ENCODE measurements at places on chromosomes 13 and 19.

GRCh38 chr13:20776751-20777150 is 3.0 kb upstream of the EEF1AKMT1 start:
- no peak for DNase-seq

DNA sequence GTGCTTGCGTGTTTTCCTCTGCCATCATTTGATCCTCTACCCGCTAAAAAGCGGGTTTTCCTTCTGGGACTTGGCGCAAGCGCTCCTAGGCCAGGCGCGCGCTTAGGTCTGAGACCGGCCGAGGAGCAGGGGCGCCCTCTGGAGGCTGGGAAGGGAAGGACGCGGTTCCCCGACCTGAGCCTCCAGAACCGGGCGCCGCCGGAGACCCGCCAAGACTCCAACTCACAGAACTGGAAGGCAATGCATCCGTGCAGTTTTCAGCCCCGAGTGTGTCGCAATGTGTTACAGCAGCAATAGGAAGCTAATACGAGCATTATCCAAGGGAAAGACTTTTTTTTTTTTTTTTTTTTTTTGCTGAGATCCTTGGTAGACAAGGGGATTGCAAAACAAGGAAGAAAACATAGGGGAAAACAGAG is 190.9 kb downstream of the COL4A1 start:
- no peak for DNase-seq

DNA sequence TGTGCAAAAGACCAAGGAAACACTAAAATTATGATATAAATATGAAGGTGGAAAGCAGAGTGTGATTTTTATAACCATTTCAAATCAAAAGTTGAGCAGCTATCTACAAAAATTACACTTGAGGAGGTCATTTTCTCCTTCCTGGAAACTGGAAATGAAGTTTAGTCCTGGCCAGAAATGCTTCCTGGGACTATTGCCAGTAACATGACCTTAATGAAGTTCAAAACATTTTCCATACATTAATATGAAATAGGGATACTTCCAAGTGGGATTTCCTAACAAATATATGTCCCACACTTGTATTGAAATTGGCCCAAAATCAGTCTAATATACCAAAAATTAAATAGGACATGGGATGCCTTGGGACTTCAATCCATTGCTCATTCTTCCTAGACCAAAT is 1556.8 kb upstream of the MIR17HG start:
- no peak for DNase-seq

- DNase-seq, result no peak
Observed at GRCh38 chr13:112722433-112723263, 32.8 kb downstream of the ATP11A start.

DNA sequence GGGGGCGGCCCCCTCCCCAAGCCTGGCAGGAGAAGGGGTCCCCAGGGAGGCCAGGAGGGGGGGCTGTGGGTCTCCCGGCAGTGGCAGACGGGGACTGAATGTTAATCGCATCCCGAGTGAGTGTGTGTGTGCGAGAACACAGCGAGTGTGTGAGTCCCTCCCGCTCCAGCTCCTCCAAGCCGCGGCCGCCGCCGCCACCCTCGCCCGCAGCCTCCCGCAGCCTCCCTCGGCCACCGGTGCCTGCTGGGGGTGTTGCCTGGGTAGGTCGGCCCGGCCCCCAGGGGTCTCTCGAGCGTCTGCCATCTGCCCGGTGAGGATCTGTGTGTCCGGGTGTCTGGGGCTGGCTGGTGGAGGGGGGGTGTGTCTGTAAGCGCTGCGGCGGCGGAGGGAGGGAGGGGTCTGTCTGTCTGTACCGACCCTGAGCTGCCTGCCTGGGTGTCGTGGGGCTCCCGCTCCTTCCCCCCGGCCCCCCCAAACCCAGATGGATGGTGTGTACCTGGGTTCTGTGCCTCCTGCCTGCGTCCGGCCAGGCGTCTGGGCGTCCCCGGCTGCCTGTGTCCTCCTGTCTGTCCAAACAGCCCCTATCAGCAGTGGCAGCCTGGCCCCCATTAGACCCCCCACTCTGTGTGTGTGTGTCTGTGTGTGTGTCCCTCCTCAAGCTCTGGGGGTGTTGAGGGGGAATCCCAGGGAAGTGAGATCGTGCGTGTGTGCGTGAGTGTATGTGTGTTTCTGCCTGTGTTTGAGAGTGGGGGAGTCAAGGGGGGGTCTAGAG is at the start of gene GRIN2D:
GRIN2D (plus strand) TSS at position 110 of the 772 bp plus-strand sequence. CDS start 4,725 bp downstream, outside the sequence.
- DNase-seq, result no peak

DNA sequence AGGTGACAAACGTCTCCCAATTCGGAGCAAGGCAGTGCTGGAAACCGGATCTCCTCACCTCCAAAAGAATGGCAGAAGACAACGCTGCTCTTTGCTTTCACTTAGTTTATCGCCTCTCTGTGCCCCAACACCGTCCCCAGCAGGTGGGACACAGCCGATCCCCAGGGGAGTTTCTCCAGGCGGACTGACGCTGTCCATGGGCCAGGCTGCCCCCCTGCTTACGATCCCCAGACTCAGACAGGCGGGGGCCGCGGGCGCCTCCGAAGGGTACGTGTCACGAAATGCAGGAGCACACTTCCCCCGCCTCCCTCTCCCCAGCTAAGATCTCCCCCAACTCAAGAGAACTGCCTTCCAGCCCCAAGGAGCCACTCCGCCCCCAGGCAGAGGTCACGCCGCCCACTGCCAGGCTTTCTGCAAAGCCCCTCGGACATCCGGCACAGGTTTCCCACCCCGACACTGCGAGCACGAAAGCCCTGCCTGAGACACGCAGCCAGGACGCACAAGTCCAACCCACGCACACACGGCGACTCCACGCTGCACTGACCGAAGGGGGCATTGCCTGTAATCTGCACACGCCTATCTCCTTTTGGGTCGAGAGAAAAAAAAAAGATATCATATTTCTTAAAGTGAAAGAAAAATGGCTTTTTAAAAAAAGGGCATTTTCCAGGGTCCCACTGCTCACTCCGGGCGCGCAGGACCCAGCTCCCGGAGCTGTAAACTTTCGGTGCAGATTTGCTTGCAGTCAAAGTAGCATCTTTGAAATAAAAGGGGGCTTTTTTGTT is 2.0 kb downstream of the SPRY2 start:
- DNase-seq, result no peak

DNA sequence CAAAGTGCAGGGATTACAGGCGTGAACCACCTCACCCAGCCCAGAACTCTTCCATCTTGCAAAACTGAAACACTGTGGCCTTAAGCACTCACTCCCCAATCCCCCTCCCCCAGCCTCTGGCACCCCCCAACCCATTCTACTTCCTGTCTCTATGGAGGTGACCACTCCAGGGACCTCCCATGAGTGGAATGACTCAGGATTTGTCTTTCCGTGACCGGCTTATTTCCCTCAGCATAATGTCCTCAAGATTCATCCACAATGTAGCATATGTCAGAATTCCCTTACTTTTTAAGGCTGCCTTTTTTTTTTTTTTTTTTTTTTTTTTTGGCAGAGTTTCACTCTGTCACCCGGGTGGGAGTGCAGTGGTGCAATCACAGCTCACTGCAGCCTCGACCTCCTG is 3.6 kb upstream of the F2RL3 start:
- DNase-seq, result no peak

DNA sequence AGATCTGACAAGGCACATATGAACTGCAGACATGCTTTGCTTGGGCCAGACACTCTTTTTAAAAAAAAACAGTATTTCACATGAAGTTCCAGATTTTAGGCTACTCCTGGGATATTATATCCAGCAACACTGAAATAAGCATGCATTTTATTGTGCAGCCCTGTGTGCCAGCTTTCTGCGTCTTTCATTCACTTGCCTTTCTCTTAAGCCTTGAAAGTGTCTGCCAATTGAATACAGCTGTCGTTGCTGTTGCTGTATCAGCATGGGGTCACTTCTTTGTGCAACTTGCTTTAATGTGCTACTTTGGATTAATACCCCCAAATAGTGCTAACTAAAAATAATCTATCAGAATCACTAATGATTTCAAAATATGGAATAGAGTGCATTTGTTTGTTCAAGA is 657.8 kb downstream of the SLITRK6 start:
- DNase-seq, result no peak

DNA sequence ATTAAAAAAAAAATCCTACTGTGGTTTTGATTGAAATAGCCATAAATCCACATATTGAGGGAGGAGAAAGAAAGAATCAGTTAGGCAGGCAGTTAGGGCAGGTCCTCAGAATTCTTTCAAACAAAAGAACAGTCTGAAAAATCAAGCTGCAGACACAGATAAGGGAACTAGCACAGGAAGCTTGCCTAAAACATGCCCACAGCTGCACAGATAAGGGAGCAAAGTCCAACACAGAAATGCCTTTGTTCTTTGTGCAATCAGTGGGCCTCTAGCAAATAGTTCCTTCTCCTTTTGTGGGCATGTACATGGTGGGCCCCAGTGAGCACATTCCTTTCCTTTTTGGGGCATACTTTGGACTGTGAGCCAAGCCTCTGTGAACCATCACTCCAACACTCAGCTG is 42.7 kb downstream of the UTP14C start:
- DNase-seq, result no peak

DNA sequence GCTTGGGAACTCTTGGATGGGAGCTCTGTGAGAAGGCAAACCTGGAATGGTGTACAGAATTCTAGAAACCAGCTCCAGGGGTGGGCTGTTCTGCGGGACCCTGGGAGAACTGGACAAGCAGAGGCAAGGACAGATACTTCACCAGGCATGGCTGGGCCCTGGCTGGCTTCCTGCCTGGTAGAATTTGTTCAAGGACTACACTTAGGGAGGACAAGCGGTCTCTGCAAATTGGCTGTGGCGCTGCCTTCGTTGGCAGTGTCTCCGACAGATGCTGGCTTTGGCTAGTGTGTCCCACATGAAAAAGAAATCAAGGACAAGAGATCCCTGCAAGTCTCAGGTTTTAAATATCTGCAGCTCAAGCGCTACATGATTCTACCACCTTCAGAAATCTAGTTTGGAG is 12.4 kb downstream of the CEBPG start:
- DNase-seq, result no peak

- no peak for DNase-seq
Observed at GRCh38 chr19:27392027-27392632, 1820.8 kb downstream of the UQCRFS1 start.

All from cortex of kidney (tissue), 1 donor.